ENCODE measurements at places on chromosomes 3 and 15.

DNA sequence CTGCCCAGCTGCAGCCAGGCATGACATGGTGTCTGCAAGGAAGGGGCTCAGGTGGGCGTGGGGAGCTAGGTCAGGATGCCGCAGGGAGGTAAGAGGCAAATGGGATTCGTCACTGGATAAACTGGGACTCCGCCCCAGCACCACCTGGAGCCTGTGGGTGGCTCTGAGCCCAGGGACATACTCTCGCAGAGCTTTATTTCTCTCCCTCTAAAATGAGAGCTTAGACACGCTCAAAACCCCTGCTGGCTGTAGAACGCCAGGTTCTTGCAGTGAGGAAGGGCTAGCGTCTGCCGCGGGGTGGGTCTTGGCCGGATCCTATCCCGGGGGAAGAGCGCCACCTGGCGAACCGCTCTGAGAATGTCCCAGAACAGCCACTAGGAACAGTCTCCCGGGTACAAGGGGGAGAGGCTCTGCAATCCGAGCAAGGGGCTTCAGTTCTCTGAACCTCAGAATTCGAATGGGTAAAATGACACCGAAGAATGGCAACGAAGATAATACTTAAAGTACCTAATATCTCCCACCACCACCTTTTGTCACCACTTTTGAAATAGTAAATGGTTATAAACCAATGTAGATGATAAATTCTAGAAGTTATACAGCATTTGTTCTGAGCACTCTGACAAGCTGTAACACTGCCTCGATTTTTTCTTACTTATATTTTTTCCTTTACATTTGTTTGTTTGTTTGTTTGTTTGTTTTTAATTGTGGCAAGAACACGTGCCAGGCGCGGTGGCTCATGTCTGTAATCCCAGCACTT lies 53.2 kb upstream of the SRGAP3 start:
- peak; percentile 54 for DNase-seq

- no peak for DNase-seq
These were observed 16.7 kb upstream of the SOX2 start for GRCh38 chr3:181694805-181695660.

DNA sequence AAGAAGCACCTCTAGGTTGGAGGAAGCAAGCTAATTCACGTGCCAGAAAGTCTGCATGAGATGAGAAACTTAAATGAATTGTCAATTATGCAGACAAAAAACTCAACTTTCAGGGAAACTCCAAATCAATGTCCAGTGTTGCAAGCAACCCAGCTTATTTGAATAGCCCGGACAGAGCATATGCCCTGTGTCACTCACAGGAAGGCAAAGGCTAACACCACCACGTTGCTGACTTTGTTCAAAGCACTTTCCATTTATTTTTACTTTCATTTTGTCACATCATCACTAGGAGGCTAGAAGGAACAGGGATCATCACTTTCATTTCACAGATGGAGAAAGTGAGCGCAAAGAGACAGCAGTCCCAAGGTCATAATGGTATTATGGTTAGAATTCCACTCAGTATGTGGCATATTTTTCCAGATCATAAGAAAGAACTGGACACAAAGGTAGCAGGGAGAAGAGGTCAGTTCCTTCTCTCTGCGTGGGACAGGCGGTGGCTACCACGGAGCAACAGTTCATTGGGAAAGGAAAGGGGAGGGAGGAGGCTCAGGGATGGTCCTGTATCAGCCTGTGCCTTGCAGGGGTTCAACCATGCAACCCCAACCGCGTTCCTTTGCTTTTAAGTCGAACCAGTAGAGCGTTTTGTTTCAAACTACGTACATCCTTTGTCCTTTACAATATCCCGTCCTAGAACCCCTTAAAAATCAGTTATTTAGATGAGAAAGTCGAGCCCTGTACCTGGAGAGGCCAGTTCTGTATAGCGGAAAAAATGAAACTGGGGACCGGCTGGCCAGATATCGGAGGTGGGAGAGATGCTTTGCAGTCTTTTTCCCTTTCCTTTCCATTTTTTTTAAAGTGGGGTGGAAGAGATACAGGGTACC lies 1.1 kb downstream of the HEG1 start:
- no peak for DNase-seq

GRCh38 chr3:84836961-84837360 lies 121.8 kb upstream of the CADM2 start:
- DNase-seq, result no peak

- DNase-seq, result no peak
These were observed 25.8 kb downstream of the NPTN start for GRCh38 chr15:73607405-73607804.

DNA sequence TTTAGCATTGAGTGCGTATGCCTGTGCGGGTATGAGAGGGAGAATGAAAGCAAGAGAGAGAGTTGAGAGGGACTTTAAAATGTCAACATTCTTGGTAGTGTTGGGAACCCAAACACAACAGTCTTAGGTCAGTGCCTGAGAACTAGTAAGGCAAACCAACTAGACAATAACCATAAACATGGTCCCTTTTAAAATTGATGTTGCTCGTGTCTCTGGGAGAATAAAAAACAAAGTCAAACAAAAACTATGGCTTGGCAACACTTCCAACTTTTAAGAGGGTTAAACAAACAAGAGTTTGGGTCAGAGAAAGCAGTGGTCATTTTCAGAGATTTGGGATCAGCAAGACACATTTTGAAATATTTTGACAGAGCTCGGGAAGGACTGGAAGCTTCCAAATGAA lies 146.7 kb upstream of the THBS1 start:
- DNase-seq, result no peak

DNA sequence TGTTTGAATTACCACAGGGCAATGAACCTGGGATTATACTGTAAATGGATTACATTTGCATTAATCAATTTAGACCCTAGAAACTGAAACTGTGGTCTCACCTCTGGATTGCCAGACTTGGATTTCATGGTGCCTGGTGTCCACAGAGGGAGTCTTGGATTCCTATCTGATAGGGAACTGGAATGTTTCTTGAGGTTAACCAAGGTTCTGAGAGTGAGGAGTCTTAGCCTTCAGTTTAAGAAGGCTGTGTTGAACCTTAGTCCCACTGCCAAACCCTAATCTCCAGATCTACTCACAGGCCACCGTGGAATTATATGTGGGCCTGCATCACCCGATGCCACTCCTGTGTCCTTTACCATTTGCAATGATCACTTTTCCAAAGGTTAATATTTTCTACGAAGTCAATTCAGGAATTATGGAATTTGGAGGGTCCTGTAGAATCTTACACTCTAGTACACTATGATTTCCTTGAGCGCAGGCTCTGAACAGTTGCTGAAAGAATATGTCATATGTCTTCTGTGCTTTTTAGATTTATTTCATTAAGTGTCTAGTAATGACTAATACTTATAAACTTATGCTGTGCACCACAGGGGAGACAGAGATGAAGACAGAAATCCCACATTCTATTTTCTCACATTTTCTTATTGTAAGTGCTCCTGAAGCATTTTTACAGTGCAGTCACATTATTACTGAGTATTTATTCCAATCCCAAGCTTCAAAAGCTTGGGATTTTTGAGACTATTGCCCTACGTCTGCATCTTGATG lies 87.9 kb downstream of the EFL1 start:
- no peak for DNase-seq

GRCh38 chr15:95834028-95834804 lies 496.3 kb upstream of the NR2F2 start:
- no peak for DNase-seq

- DNase-seq, result peak; percentile 28
These were observed at the start of gene LYSMD2 for GRCh38 chr15:51737522-51738305. Gene LYSMD2, minus strand, starts transcription at chr15:51737655. Its CDS starts 33 bp downstream, at chr15:51737622.

- no peak for DNase-seq
These were observed 61.2 kb upstream of the STRIT1 start for GRCh38 chr3:155354658-155355057.

DNA sequence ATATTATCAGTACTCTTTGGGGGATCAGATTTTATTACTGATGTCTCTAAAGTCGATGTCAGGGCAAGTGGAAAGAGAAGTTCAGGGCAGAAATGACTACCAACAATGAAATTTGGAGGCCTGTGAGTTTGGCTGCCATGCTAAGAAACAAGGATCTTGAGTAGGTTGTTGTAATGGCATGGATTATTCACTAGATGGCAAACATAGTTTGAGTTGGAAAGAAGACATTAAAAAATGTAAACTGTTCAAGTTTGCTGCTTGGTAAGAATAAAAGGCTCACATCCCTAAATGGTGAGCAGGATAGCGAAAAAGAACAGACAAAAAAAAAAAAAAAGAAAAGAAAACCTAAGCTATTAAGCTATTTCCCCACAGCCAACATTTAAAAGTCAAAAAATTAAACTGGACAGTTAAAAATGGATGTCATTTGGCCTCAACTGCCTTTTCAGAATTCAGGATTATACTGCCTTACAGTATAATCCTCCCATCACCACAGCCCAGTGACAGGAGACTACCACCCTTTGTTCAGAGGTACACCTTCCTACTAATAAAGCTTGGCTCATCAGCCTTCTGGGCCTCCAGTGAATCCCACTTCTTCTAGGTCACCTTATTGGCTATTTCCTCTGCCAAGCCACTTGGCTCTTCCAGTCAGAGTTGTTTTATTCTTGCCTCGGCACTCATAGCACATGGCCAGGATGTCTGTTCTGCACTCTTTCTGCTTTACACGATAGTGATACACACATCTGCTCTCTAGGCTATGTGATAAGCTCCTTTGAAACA lies 163.7 kb downstream of the PLD1 start:
- DNase-seq, result peak; percentile 29
